OCI-M1 (cell line): ENCODE measurements at places on chromosomes 1 and 21.

- DNase-seq: peak; percentile 36
These were observed 9.8 kb downstream of the POU2F1 start for GRCh38 chr1:167230437-167230836.

DNA sequence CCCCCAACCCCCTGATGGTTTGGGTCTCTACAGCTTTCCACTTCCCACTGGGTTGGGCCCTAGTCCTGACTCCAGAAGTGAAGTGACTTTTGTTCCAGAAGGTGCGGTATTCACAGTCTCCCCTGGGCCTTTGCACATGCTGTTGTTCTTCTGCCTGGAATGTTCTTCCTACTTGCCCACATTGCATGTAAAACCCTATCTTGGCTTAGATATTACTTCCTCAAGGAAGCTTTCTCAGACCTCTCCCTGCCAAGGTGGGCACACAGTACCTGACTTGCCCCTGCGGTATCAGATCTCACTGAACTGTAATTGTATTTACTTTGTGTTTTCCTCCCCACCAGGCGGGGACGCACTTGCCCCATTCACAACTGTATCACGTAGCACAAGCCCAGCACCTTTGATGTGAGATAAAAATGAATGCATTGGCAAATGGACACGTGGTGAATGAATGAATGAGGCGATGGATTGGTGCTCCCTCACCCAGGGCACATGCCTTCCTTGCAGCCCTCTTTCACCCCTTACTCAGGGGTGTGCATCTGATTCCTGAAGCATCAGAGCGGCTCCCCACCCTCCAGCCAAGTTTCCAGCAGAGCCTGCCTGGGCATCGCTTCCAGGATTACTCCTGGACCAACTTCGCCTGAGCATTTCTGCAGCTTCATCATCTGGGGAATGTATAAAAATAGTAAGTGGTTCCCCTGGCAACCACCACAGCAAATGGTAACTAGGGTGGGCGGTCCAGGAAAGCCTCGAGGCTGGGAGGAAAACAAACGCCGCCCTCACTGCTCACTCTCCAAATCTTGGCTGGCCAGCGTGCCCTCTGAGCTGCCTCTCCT, 19.8 kb downstream of the NENF start:
- DNase-seq: no peak

DNA sequence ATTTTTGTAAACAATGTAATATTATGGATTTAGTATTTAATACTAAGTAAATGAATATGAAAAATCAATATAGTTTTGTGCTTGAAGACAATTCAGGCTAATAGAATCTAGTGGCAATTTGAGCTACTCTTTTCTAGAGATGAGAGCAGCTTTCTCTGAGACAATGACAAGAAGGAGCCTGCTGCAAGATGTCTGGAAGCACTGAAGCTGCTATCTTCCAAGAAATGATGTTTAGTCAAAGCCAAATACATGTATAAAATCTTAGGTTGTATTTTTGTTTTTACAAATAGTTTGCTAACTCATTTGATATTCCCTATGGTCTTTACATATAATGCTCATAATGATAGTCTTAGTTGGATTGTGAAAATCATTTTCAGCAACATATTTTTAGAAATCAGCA, 103.9 kb upstream of the COL24A1 start:
- no peak for DNase-seq

- DNase-seq: no peak
These were observed 162.8 kb upstream of the IVNS1ABP start for GRCh38 chr1:185479796-185480195.

DNA sequence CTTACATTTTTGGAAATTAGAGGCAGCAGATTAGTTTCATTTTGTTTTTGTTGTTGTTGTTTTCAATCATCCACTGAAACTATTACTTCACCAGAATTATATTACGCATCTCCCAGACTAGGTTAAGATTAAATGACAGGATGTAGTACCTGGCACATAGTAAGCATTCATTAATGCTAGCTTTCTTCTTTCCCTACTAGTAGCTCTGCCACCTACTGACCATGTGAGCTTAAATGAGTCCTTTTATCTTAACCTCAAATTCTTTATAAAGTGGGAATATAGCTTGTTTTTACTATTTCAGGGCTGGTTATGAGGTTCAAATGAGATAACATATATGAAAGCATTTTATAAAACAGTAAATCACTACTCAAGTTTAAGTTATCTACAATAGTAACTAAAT, 10.2 kb upstream of the ASPM start:
- peak; percentile 19 for DNase-seq

DNA sequence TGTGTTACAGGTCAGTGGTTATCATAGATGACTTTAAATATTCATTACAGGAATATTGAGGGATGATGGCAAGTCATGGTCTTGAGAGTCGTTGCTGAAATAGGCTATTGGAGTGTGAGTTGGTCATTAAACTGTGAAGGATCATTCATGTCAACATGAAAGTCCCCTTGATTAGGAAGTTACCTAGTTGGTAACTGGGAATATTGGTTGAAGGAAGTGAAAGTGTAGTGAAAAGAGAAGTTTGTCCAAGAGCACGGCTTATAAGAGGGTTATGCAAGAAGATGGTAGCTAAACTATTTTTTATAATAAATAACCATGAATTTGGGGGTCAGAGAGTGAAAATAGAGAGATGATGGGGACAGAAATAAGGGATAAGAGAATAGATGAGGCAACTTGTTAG, 16.9 kb downstream of the CRB1 start:
- DNase-seq: no peak

GRCh38 chr1:192474080-192474683, 101.4 kb upstream of the RGS1 start:
- peak; percentile 72 for DNase-seq
